ENCODE measurements at places on chromosomes 3 and 15. TPM values are rescaled to one million over a fixed set of nuclear protein-coding genes. Genes with fewer than 3 reads are reported as not detected.

DNA sequence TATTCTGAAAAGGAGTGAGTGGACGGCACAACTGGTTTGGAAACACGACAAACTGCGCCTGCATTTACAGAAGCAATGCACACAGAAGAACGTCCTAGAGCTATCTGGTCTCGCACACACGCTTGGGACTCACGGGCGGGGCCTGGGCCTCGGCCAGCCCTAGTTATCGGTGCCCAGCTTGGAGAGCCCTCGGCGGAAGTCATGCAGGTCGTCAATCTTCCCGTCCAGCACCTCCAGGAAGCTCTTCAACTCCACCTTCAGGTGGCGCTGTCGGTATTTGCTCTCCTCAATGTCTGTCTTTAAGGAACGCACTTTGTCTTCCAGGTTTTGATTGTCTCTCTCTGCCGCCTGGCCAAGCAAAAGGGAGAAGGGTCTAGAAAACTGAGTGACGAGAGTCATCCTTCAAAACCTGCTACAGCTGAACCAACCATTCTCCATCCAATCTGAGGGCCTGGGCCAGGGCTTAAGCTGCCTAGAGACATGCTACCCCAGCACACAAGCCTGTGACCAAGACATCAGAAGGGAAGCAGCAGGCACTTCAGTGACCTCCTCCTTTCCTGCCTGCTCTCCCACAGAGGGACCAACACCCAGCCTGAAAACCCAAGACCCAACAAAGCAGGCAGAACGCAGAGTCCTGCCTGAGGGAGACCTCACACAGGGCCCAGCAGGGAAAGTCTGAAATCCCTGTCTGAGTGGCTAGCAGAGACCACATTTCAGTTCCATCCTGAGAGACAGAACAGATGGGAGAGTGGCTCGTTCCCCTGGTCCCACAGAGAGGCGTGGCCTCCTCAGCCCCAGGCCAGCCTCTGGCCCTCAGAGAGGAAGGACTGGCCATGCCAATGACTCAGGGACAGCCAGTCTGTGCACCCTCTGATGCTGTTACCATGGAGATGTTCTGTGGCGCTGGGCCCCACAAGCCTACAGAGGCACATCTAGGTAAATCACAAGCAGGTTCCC lies 40.4 kb downstream of the WHAMM start:
- no peaks in the 10 kb centered on the region for H3K27me3 ChIP-seq
- peaks cover 5% of the 10 kb centered on the region for H3K4me1 ChIP-seq
- peak; percentile 85 for DNase-seq
- no peaks in the 10 kb centered on the region for H3K36me3 ChIP-seq
- no peak overlapping the region for H3K4me3 ChIP-seq
- H3K27ac ChIP-seq = peak overlapping the region; percentile 70

GRCh38 chr3:141860086-141860669 lies 16.3 kb upstream of the ATP1B3 start:
- no peak overlapping the region for H3K4me3 ChIP-seq
- H3K36me3 ChIP-seq = no peaks in the 10 kb centered on the region
- H3K27me3 ChIP-seq = no peaks in the 10 kb centered on the region
- no peak for DNase-seq

The AGTR1 gene
- total RNA-seq = 14.4 TPM

GRCh38 chr15:29040370-29040751 lies 154.6 kb downstream of the APBA2 start:
- H3K4me3 ChIP-seq = no peak overlapping the region
- DNase-seq = no peak
- H3K4me1 ChIP-seq = peaks cover 11% of the 10 kb centered on the region
- no peaks in the 10 kb centered on the region for H3K27me3 ChIP-seq
- peak overlapping the region; percentile 57 for H3K27ac ChIP-seq
- no peaks in the 10 kb centered on the region for H3K36me3 ChIP-seq
